ENCODE measurements at places on chromosomes 2 and 18.

- DNase-seq, result no peak
Observed at GRCh38 chr2:239118675-239119211, 270.9 kb downstream of the TWIST2 start.

DNA sequence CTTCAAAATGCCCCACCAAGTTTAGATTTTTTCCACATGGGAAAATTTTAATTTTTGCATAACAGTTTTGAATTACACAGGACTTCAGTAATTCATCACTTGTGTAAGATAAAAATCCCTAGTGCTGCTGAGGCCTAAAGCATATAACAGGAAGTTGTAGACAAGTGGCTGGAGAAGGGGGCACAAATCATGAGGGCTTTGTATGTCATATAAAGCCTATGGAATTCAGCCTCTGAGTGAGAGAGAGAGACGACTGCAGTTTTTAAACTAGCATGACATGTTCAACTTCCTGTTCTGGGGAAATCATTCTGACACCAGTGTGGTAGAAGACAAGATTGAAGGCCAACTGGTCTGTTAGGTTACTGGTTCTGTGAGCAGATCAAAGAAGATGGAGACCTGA is 187.3 kb upstream of the CHST9 start:
- DNase-seq, result no peak

GRCh38 chr2:124395961-124396360 is 370.9 kb downstream of the CNTNAP5 start:
- no peak for DNase-seq

DNA sequence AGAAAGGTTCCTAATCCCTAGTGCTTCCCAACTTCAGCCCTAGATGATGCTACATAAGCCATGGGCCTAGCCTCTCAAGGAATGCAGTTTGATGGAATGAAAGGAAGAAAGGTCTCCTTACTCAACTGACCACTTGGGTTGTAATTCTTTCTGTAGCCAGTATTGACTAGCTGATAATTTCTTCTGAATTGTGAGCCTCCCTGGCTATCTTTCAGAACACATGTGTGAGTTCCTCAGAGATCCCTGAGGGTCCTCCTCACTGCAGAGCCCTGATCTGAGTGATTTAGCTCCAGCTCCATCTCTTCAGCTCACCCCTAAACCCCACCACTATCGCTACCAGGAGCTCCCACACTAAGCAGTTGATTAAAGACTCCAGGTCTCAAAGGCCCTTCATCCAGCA is 31.5 kb downstream of the CFAP210 start:
- DNase-seq, result no peak

- no peak for DNase-seq
Observed at GRCh38 chr2:236785611-236786057, 216.0 kb downstream of the ACKR3 start.

GRCh38 chr2:124804014-124804940 is 779.2 kb downstream of the CNTNAP5 start:
- no peak for DNase-seq

- no peak for DNase-seq
Observed at GRCh38 chr2:218478544-218478943, 59.6 kb downstream of the VIL1 start.

- no peak for DNase-seq
Observed at GRCh38 chr2:10038716-10039115, 4.6 kb upstream of the KLF11 start.

DNA sequence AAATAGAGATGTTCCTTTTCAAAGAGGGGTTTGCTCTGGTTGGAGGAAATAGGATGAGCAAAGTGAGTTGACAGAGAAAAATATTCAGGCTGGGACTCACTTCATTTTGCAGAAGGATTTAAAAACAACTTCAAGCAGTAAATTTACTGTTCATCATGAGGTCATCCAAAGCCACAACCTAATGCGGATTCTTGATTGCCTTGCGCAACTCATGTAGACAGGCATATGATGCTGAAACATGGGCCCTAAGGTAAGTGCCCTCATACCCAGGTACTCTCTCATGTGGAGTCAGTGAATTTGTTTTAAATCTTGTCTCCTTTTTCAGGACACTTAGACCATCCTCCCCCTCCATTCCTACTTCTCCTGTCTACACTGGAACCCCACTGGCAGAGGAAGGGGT is 51.9 kb upstream of the LYPD1 start:
- DNase-seq, result no peak

GRCh38 chr2:37896319-37896718 is 28.8 kb upstream of the RMDN2 start:
- no peak for DNase-seq

DNA sequence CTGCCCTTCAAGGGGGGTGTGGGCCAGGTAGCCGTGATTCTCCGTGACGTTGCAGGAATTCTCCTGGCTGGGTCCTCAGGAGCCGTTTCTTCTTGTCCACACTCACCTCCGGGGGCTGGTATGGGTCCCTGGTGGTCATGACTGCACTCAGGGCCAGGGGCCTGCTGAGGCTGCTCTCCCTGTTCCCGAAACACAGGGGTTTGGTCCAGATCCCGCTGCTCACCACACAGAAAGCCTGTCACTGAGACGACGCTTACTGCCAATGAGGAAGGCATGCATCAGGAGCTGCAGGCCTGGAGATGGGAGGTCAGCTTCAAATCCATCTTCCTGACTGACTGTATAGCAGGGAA is 160.7 kb downstream of the RTP5 start:
- DNase-seq, result no peak

- DNase-seq, result no peak
Observed at GRCh38 chr2:201358684-201359083, 1.5 kb upstream of the FLACC1 start.

- DNase-seq, result no peak
Observed at GRCh38 chr2:65668744-65669143, 236.3 kb upstream of the SPRED2 start.

GRCh38 chr2:8003462-8004075 is 678.3 kb upstream of the ID2 start:
- DNase-seq, result peak; percentile 71

- DNase-seq, result no peak
Observed at GRCh38 chr2:64623242-64623850, 30.4 kb downstream of the SERTAD2 start.

- DNase-seq, result no peak
Observed at GRCh38 chr2:120847700-120848321, 112.1 kb downstream of the GLI2 start.

- no peak for DNase-seq
Observed at GRCh38 chr2:21372654-21373053, 248.9 kb downstream of the TDRD15 start.

DNA sequence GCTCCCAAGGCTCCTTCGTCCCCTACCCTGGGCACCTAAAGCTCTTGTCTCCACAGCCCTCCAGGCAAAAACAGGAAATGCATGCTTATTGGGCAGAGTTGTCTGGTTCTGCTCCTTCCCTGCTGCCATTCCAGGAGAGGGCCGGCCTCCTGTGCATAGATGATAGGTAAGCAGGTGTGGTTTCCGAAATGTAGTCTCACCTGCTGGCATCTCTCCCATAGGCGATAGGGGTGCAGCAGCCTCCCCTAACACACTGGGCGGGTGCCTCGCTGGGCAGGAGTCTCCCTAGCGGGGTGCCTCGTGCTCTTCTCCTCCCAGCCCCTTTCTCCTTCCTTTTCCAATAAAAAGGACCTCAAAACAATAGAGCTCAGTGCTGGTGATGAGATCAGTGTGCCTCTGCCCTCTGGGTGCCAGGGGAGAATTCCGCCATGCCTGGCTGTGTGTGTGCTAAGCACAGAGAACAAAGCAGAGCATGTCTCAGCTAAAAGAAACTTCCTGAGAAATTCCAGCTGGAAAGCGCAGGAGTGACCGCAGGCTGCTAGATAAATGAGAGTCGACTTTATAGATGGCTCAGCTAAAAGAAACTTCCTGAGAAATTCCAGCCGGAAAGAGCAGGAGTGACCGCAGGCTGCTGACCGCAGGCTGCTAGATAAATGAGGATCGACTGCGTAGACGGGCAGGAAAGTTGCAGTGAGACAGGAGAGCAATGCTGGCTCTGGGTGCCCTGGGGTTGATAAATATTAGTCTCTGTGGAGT is 11.3 kb upstream of the PXDN start:
- DNase-seq, result no peak

- DNase-seq, result no peak
Observed at GRCh38 chr2:213036836-213037235, 114.6 kb downstream of the IKZF2 start.

DNA sequence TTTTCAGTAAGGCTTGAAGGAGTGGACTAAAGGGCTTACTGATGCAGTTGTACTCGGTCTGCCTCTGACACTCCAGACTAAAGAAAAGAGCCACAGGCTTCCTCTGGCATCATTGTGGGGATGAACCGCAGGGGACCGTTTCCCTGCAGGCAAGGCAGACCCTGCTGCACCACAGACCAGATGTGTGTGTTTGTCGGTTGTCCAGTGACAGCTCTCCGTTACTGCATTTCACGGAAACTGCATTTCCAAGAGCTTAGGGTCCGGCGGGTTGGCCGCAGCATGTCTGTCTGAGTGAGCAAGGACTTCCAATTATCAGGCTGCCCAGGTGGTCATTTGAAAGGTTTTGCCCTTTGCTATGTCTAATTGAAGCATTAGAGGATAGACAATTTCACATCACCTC is 98.1 kb downstream of the FAM210A start:
- DNase-seq, result no peak

DNA sequence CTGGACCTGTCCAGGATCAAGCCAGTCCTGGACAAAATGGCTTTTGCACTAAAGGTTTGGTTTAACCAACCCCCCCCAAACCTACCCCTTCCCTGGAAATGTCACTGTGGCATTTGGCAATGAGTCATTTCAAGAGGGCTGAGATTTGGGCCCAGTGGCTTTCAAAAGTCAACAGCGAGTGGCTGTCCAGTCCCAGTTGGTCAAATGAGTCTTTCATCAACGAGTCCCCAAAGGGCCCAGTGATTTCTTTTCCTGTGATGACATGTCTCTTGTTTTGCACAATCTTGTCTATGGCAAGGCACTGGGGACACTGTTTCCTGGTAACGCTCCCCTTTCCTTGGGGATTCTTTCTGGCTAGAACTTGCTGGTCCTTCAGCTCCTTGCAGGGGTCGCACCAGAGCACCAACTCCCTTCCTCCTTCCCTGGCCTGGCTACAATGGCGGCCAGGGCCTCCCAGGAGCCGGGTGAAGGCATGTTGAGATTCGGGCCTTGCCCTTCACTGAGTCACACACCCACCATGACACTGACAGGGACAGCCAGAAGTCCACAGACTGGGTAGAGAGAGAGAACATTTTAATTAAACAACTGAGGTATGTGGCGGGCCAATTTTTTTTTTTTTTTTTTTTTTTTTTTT is 87.2 kb downstream of the SMAD7 start:
- no peak for DNase-seq

- no peak for DNase-seq
Observed at GRCh38 chr2:54052825-54053718, 62.3 kb upstream of the ACYP2 start.

GRCh38 chr18:13563390-13563805 is 163.0 kb downstream of the FAM210A start:
- no peak for DNase-seq

- no peak for DNase-seq
Observed at GRCh38 chr2:60324536-60324935, 228.9 kb downstream of the BCL11A start.

GRCh38 chr2:38442643-38443541 is 65.8 kb upstream of the ATL2 start:
- DNase-seq, result no peak

DNA sequence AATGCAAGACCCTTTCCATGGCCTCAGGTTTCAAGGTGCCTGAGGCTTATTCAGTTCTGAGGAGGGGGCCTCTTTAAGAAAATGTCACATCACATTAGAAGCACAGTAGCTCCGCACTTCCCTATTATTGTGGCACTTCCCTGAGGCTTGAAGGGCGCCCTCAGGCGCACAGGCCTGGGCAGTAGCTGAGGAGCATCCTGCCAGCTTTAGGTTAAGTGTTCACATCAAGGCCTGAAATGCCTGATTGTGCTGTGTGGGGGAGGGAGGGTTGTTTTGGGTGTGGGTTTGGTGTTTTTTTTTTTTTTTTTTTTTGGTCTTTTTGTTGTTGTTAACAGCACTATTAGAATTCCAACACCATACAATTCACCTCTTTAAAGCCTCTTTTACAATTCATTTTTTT is 107.9 kb downstream of the CABLES1 start:
- no peak for DNase-seq

DNA sequence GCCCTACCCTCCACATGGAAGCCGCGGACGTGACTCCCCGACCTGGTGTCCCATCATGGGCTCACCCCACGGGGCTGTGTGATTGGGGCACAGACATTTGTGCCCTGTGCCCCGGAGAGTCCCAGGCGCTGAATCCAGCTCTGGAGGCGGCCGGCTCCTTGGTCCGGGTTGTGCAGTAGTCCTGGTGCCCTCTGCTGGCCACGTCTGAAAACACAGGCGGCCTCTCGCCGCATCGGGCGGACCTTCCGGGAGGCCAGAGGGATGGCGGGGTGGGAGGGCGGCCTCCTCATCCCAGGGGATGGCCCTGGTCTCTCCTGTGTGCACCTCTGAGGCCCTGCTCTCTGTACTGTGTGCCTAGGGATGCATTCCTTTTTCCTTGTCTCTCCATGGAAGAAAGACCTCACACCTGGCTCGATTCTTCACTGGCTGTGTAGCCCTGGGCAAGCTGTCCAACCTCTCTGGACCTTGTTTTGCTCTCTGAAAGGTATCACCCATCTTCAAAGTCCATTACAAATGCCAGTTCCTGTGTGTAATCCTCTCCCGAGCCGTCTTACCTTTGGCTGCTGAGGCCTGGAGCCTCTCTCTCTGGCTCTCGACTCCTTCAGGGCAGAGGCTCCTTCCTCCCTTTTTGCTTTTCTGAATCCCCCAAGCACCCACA is 27.6 kb downstream of the CELF4 start:
- peak; percentile 3 for DNase-seq

GRCh38 chr2:120979921-120980320 is 244.3 kb downstream of the GLI2 start:
- DNase-seq, result no peak

- DNase-seq, result no peak
Observed at GRCh38 chr2:11550901-11551568, 17.2 kb downstream of the GREB1 start.

DNA sequence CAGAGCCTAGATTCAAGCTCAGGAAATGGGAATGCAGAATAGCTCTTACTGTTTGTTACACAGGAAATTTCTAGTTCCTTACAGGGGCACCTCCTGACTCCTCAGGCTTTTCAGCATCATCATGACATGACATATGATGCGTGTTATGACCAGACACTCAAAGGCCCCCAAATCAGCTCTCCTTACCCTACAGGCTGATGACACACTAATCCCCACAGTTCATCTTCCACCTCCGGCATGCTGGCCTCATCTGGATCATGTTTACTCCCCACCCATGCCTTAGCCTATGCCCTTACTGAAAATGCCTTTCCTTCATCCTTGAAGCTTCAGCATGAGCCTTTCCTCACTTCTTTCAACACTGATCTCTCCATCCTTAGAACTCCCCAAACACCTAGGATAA is 356.9 kb downstream of the SETBP1 start:
- no peak for DNase-seq

GRCh38 chr18:13191779-13192178 is 26.8 kb upstream of the LDLRAD4 start:
- no peak for DNase-seq

GRCh38 chr2:173427887-173428668 is 73.4 kb downstream of the CDCA7 start:
- no peak for DNase-seq

- DNase-seq, result no peak
Observed at GRCh38 chr2:29610569-29610968, 310.8 kb downstream of the ALK start.

GRCh38 chr2:64329848-64330247 is 124.1 kb upstream of the LGALSL start:
- no peak for DNase-seq

Measured in AG09309 (cell line).